ENCODE measurements at places on chromosomes 3 and 15.

DNA sequence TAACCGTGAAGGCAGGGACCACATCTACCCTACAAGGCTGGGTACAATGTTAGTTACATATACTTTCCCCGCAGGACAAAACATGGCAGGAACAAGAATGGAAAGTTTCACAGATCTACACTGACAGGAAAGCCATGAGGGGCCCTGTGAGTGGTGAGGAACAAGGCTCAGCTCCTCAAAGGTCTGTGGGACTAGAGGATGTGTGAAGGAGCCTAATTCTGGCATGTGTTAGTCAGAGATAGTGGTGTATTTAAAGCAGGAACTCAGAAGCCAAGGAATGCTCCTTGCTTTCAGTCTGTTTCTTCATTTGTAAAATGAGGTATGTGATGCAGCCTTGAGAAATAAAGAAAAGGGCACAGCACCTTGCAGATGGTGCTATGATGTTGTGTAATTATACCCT lies 25.1 kb downstream of the ETV5 start:
- DNase-seq: no peak

- no peak for DNase-seq
Measured at GRCh38 chr3:42855547-42856380, 19.9 kb downstream of the CYP8B1 start.

- DNase-seq: no peak
Measured at GRCh38 chr3:120559242-120560061, 36.7 kb upstream of the NDUFB4 start.

GRCh38 chr15:31216215-31216911 lies 110.3 kb upstream of the KLF13 start:
- DNase-seq: no peak

- no peak for DNase-seq
Measured at GRCh38 chr3:150370999-150371398, 37.1 kb upstream of the TSC22D2 start.

- DNase-seq: no peak
Measured at GRCh38 chr3:18951333-18951732, 197.0 kb upstream of the KCNH8 start.

All from activated CD4-positive, alpha-beta T cell treated with anti-CD3 and anti-CD28 coated beads, Interleukin-2, amount 50 U/mL, for 24 hours (primary cell).